ENCODE measurements at places on chromosomes 5 and 9.

DNA sequence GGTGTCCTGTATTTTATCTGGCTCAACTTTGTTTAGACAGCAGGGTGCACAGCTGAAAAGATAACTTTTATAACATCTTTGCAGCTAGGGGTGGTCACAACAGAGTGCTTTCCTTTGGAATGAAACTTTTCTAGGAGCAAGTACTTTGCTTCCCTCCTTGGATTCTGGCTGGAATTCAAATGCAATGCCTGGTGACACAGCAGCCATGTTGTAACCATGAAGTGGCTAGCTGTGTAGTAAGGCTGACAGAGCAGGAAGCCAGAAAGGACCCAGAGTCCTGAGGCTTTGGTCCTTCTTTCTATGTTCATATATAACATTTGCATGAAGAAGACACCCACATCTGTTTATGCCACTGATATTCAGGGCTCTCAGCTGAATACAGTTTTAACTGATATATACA is 48.1 kb downstream of the TENT4A start:
- DNase-seq, result no peak

DNA sequence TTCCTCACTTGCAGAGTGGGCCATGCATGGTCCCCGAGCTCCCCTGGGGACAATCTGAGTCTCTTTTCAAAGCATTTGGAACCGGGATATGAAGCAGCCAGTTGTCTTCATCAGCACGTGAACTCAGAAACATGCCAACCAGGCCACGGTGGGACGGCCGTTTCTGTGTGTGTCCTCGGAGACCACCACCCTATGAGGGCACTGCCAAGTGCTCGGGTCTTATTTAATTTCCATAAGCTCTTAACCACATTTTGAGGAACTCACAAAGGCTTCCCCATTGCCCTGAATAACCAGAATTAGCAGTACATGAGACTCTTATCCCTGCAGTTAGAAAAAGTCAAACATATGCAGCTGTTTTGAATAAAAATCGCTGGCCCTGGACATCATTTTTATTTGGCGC is 60.1 kb downstream of the OTULIN start:
- DNase-seq, result no peak

DNA sequence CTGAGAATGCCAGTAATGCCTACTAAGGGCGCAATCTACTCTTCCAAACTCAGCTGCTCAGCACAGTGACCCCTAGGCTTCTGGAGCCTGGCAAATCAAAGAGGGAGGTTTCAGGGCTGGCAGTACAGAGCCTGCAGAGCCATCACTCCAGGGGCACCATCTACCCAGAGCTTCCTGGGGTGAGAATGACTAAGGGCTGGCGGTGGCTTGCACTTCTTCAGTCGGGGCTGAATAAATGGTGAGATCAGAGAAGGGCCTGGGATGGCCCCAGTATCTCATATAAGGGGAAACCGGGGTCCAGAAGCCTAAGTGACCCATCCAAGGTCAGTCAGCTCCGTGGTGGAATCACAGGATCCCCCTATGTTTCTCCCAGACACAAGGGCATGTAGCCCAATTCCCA is 5.3 kb downstream of the SH3PXD2B start:
- no peak for DNase-seq

DNA sequence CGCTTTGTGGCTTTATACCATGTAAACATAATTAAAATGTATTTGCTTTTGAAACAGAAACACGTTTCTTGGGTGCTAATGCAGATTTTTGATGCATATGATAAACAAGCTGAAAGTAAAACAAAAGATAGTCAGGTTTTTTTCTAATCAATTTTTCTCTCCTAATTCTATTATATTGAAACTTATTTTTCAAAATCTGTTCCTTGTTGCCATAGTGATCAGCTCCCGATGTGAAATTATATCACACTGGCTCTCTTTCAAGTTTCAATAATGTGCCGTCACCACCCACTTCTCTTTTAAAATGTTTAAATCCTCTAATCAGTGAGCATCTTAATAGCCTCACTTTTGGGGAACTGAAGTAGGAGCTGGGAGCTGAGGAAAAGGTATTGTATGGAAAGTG is 36.4 kb upstream of the DAPK1 start:
- no peak for DNase-seq

DNA sequence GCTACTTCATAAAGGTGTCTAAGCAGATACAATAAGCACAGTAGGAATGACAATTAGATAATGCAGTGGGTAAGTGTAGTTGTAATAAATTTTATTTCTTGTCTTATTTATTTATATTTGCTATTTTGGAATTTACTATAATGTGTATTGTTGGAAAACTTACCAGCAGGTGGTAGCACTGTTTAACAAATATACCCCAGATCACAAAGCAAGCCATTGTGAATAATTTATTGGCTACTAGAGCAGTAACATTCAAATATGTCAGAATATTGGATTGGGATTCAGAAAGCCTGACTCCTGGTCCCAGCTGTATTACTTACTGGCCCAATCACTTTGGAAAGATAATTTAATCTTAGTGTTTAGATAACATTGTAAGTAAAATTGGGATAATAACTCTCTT is 78.0 kb downstream of the ISOC1 start:
- no peak for DNase-seq

- no peak for DNase-seq
These were observed 6.9 kb upstream of the ZBTB5 start for GRCh38 chr9:37471942-37472684.

- no peak for DNase-seq
These were observed 115.7 kb downstream of the TRIO start for GRCh38 chr5:14258840-14259239.

GRCh38 chr9:69442486-69442885 is 117.5 kb downstream of the ENTREP1 start:
- no peak for DNase-seq

GRCh38 chr9:78397454-78397853 is 100.5 kb downstream of the PSAT1 start:
- peak; percentile 42 for DNase-seq

- DNase-seq, result no peak
These were observed 31.2 kb downstream of the AMBP start for GRCh38 chr9:114046875-114047274.

GRCh38 chr5:97618721-97619120 is 435.7 kb upstream of the RIOK2 start:
- no peak for DNase-seq

DNA sequence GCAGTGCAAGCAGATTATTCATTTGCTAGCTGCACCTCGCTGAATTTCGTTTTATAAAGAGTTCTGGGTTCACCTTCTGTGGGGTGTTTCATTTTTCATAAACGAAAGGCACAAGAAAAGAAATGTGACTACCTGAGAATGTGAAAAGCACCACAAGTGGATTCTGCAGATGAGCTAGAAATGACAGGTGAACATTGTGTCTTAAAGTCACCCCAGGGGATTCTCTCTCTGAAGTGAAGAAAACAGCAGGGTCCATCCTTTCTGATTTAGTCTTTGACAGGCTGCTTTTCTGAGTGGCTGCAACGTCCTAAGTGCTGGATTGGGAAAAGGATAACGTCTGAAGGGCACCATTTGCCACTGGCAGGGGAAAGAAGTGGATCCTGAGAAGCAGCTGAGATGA is 469.3 kb downstream of the SPATA31D1 start:
- no peak for DNase-seq

DNA sequence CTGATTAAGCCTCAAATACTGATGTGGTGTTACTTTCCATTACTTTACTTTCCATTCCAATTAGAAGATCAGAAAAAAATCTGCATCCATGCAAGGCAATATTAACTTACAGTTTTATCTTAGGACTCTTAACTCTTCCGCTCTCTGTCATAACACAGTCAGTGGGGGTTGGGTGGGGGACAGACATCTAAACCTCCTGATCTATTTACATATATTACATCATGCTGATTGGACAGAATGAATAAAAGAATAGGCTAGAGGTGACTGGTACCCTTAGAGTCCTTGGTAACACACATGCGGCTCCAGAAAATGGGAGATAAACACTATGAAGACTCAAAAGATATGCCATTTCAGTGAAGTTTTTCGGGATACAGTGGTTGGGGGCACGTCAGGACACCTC is 27.6 kb downstream of the RAPGEF6 start:
- DNase-seq, result no peak

DNA sequence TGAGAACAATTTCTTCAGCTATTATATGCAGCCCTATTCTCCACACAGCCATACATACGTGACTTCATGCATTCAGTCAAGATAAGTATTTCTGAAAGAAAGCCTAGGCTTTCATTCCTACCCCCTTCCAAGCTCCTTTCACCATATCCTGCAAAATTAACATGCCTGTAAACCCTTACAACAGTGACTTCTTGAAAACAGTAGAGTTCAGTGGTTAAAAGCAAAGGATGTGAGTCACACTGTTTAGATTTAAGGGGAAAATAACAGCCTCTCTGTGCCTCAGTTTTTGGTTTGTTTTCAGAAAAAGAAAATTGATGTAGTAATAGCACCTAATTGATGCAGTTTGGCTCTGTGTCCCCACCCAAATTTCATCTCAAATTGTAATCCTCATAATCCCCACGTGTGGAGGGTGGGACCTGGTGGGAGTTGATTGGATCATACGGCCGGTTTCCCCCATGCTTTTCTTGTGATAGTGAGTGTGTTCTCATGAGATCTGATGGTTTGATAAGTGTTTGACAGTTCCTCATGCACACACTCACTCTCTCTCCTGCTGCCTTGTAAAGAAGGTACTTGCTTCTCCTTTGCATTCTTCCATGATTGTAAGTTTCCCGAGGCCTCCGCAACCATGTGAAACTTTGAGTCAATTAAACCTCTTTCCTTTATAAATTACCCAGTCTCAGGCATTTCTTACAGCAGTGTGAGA is 264.8 kb downstream of the CETN3 start:
- no peak for DNase-seq

DNA sequence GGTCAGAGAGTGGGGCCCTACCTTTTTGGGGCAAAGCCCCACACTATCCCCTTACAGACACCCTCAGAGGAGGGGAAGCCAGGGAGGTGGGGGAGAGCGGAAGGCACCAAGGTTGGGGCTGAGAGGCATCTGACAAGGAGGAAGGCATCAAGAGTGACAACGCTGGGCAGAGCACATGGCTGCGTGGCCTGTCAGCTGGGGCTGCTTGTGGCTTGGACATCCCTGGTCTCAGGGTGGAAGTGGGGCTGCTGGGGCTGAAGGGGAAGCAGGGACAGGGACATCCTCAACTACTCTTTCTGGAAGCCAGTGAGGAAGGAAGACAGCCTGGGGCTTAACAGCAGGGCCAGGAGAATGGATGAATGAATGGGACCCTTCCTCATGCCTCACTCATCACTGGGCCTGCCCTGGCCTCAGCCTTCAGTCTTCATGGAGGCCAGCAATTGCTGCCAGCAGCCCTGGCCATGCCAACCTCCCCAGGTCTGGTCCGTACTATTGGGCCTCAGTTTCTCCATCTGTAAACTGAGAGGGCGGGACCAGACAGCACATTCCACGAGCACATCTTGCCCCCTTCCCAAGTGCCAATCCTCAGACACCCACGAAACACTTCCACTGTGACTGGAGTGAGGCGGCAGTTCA is 993 bp upstream of the RALGDS start:
- no peak for DNase-seq

GRCh38 chr5:171477101-171477500 is 57.7 kb downstream of the FGF18 start:
- no peak for DNase-seq

DNA sequence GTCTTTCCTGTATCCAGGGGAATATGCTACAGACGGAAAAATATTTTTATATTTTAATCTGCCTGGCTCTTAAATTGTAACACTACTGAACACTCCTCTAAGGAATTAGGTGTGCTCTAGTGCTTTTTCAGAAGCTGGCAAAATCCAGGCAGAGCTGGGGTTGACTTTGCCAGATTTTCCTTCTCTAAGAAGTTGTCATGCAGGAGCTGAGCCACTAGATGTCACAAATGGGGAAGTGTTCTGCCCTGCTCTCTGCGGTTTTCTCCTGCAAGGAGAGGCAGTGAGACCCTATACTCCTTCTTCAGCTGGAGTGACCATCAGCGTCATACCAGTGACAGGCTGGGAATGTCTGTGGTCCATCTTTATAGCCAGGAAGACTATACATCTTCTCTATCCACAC is 112.5 kb downstream of the HAPLN1 start:
- peak; percentile 32 for DNase-seq

- DNase-seq, result peak; percentile 88
These were observed 630.3 kb downstream of the ISL1 start for GRCh38 chr5:52013523-52013922.

DNA sequence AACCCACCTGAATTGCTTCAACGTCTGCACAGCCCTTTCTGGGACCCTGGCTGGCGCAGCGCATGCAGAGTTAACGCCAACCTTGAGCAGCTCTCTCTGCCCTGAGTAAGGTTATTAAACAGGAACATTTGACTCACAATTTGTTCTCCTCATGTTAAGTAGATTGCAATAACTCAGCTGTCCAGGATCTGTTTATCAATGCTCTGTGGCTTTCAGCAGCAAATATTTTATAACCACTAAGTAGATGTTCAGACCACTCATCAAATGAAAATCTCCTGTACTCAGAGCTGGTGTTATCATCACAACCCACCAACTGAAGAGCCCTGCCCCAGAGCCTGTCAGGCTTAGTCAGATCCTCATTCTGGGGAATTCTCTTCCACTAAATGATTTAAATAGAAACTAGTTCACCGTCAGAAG is 403.0 kb downstream of the ZNF608 start:
- DNase-seq, result no peak

DNA sequence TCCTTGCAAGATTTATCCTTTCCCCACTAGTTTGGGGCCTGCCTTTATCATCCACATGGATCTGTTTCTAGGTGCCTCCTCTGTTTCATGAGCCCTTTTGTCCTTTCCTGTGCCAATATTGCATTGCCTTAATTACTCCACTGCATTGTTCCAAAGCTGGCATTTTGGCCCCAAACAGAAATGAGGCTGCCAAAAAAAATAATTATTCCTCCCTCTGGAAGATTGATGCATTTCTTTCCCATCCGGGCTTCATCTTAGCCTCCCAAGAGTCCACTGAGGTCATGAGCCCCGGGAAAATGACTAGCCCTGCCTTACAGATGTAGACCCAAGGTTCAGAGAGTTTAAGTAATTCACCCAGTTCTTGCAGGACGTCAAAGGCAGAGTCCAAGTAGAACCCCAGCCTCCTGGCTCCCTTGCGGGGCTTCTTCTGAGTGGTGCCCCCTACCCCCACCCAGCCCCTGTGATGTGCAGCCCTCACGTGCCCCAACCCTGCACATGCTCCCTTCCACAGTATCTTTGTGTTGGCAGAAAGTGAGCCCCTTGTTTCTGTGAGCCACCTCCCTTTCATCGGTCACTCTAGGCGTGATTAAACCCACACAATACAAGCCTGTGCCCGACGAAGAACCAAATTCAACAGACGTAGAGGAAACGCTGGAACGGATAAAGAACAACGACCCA is 62.1 kb downstream of the TMOD1 start:
- DNase-seq, result peak; percentile 14

GRCh38 chr5:83538786-83539462 is 67.4 kb downstream of the VCAN start:
- no peak for DNase-seq
